NK-92 treated with Interleukin-12 subunit alpha and Interleukin-12 subunit beta, amount 100 ng/mL, for 24 hours (cell line): ENCODE measurements at places on chromosomes 5 and 9.

DNA sequence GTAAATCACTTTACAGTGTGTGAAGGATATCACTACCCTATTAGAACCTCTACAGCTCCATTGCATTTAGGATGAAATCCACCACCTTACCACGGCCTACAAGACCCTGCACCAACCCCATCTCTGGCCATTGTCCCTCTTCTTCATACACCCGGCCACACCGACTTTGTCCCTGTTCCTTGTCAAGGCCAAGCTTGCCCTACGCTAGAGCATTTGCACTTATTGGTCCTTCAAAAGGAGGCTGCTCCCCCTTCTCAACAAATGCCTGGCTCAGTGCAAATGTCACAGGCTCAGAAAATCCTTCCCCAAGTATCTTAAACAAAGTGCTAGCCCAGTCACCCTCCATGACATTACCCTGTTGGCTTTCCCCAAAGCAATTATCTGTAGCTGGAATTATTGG lies 4.1 kb upstream of the HRH2 start:
- DNase-seq: no peak

- no peak for DNase-seq
These were observed 177.3 kb upstream of the C9orf72 start for GRCh38 chr9:27750566-27750965.

GRCh38 chr9:20632705-20633104 lies 10.4 kb upstream of the MLLT3 start:
- DNase-seq: no peak

- no peak for DNase-seq
These were observed 203.4 kb downstream of the EFNA5 start for GRCh38 chr5:107467137-107467932.

GRCh38 chr5:10689391-10690081 lies 71.5 kb downstream of the DAP start:
- no peak for DNase-seq
